ENCODE measurements at places on chromosomes 2 and 18. TPM values are rescaled to one million over a fixed set of nuclear protein-coding genes. Genes with fewer than 3 reads are reported as not detected.

POMC gene
- total RNA-seq = not detected

SATB2 gene
- 22.2 TPM for total RNA-seq

CRYBA2 gene
- not detected for total RNA-seq

LAMA3 gene
- total RNA-seq = 269 TPM

MBD1 gene
- 203 TPM for total RNA-seq

ZC3H15 gene
- total RNA-seq = 98.8 TPM

UCN gene
- 9.5 TPM for total RNA-seq

BMP10 gene
- total RNA-seq = not detected

COL3A1 gene
- not detected for total RNA-seq

MC5R gene
- not detected for total RNA-seq

PAX8 gene
- 2.4 TPM for total RNA-seq

FEV gene
- total RNA-seq = not detected

CHPF gene
- 81.2 TPM for total RNA-seq

TNFAIP6 gene
- total RNA-seq = 1.8 TPM

IGFBP2 gene
- 18.3 TPM for total RNA-seq

RAD51AP2 gene
- 0.14 TPM for total RNA-seq

GALR1 gene
- not detected for total RNA-seq

C2orf66 gene
- total RNA-seq = 0.98 TPM

Data from MCF 10A (cell line).